Caudate nucleus (tissue), 63 donors: ENCODE measurements at places on chromosomes 11 and 22.
A peak's percentile ranks its signal among the peaks of the same experiment; 100 is the strongest.

DNA sequence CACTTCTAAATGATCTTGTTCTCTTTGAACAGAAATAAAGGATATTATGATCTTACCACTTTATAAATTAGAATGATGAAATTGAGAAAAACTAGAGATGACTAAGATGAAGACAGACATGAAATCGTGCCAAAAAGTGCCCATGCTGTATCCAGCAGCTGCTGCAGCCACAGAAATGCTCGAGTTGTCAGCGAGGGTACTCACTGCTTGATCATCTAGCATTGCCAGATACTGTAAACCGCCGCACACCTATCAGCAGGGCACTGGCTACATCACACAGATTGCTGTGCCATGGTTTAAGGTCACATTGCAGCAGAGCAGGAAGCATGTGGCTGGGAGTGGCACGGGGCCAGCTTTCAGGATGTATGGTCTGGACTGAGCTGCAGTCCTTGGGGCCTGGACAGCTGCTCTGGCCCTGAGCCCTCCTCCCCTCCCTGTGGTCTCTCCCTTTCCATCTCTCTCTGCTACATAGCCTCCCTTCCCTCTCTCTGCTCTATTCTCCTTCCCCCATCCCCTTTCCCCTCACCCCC is 51.0 kb upstream of the SEPTIN5 start:
- no peak for DNase-seq

- DNase-seq, result no peak
Measured at GRCh38 chr11:128214263-128214662, 373.1 kb downstream of the ETS1 start.

GRCh38 chr11:94746721-94747120 is 21.4 kb upstream of the AMOTL1 start:
- DNase-seq, result no peak

DNA sequence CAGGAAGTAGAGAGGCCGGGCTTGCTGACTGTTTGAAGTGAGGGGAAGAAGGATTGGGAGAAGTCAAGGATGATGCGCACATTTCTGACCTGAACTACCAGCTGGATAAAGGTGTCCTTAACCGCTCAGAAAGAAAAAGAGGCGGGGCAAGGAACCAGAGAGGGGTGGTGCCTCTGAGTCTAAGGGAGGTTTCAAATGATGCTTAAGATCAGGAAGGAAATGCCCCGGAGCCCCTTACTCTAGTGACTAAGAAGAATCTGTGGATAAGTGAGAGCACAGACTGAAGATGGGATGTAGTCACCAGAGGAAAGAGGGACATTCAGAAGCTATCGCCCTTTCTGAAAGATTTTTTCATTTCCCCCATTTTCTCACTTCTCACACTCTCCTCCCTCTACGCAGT is 12.7 kb downstream of the DCHS1 start:
- no peak for DNase-seq

- DNase-seq, result no peak
Measured at GRCh38 chr11:65307298-65308229, 7.1 kb upstream of the CDC42EP2 start.

- DNase-seq, result no peak
Measured at GRCh38 chr11:118531597-118532084, 649 bp downstream of the TMEM25 start.

GRCh38 chr22:42313204-42313603 is 42.8 kb upstream of the TCF20 start:
- no peak for DNase-seq

DNA sequence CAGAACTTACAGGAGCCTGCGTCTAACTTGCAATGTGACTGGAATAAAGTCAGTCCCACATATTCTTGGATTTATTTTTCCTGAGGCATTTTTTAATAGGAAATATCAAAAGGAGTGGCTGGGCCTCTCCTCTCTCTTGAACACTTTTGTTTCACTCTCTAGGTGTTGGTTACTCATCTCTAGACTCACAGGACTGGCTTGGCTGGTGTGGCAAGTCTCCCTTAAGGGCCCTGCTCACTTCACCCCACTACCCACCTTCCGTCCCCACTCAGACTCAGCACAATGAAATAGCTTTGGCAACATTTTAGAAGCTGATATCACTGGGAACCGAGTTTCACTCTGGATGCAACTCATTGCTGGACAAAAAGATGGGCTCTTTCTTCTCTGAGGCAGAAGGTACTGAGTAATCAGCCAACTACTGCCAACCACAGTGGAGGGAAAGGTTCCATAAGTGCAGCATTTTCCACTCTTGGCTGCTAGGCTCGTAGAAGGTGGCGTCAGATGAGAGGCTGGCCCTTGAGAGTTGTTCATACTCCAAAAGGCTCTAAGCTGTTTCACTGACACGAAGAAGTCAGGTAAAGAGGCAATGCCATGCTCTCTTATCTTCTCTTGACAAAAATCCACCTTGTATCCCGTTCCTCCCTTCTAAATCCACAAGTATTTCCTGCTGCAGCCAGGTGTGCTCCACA is 390.6 kb downstream of the SOX6 start:
- DNase-seq, result no peak

DNA sequence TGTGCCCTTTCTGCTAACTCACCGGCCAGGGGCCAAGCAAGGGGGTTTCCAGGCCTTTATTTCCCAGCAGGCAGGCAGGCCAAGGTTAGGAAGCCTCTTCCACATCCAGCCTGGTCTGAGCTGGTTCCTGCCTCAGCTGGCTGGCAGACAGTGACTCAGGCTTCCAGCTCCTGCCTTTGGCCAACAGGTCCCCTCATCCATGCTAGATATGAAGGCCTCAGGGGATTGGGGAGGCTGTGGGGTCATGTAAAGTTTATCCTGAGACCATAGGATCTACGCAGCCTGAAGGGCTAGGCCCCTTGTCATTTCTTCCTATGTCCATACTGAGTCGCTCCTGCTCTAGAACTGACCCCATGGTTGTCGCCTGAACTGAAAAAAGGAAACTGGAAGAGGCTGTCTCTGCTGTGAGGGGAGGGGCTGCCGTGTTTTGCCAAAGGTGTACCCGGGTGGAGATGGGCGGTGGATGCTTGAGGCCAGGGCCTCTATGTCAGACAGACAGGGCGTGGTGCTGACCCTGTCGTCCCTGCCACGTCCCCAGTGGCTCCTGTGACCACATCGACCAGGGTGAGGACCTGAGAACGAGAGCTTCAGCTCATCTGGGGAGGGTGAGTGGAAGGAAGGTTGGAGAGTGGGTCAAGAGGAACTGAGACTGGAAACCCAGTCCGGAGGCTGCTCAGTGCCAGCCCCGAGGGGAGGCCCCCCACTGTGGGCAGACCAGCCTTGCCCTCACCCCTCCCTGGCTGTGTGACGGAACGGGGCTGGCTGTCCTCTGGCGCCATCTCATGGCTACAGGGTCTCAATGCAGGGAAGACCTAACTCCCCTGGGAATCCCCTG is 17.0 kb downstream of the P2RY6 start:
- DNase-seq, result peak; percentile 27

GRCh38 chr11:113796663-113797259 is 17.2 kb downstream of the CLDN25 start:
- DNase-seq, result no peak

- DNase-seq, result no peak
Measured at GRCh38 chr11:64224891-64225607, 937 bp downstream of the TRPT1 start.

DNA sequence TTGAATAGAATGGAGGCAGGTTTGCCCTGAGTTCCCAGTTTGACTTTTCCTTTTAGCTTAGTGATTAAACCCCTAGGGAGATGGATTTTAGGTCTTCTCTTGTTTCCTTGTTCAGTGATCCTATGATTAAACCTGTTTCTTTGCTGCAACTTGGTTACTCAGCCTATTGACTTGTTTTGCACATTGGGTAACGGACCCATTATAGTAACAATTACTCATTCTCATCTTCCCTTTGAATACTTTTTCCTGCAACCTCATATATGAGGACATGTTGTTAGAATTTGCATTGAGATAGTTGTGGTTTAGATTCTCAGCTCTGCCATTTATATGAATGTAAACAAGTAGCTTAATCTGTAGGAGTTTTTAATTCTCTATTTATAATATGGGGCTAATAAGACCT is 489.2 kb upstream of the CNTN5 start:
- no peak for DNase-seq

- no peak for DNase-seq
Measured at GRCh38 chr11:95562196-95562921, 227.2 kb downstream of the FAM76B start.

DNA sequence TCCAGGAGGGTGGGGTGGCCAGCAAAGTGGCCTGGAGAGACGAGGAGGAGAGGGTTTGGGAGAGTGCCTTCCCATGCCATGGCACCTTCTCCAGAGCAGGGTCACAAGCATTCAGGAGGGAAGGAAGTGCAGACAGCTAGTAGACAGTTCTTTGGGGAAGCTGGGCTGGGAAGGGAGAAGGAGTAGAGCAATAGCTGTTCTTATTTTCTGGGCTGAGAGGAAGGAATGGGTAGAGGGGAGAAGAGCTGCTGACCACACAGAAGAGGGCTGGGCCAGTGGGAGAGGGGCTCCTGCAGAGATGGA is 14.8 kb upstream of the PICK1 start:
- no peak for DNase-seq

GRCh38 chr22:48222742-48223487 is 1460.5 kb downstream of the TBC1D22A start:
- no peak for DNase-seq

GRCh38 chr11:23620617-23621016 is 760.3 kb upstream of the CCDC179 start:
- no peak for DNase-seq

DNA sequence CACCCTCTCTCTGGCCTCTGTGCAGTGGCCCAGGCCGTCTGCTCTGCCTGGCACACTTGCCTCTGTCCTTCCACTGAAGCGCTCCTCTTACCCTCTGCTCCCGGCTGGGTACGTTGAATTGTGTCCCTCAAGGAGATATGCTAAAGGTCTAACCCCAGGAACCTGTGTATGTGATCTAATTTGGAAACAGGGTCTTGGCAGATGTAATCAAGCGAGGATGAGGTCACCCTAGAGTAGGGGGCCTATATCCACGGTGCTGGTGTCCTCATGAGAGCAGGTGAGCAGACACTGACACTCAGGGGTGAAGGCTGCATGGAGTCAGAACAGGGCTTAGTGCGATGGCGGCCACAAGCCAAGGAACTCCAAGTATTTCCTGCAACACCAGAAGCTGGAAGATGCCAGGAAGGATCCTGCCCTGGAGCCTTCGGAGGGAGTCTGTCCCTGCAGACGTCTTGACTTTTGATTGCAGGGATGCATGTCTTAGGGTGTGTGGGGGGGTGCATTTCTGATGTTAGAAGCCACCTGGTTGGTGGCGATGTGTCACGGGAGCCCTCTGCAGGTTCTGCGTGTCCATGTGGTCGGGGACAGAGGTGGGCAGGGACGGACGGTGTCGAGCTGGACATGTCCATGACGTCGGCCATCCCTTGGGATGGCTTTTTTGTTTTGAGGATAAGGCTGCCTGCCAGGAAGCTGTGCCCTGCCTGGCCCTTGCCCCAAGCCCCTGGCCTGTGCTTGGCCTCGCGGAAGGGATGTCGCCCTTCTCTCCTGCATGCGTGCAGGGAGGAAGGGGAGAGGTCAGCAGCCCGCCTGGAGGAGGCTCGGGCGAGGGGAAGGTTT is 68.6 kb downstream of the LRP5 start:
- no peak for DNase-seq

DNA sequence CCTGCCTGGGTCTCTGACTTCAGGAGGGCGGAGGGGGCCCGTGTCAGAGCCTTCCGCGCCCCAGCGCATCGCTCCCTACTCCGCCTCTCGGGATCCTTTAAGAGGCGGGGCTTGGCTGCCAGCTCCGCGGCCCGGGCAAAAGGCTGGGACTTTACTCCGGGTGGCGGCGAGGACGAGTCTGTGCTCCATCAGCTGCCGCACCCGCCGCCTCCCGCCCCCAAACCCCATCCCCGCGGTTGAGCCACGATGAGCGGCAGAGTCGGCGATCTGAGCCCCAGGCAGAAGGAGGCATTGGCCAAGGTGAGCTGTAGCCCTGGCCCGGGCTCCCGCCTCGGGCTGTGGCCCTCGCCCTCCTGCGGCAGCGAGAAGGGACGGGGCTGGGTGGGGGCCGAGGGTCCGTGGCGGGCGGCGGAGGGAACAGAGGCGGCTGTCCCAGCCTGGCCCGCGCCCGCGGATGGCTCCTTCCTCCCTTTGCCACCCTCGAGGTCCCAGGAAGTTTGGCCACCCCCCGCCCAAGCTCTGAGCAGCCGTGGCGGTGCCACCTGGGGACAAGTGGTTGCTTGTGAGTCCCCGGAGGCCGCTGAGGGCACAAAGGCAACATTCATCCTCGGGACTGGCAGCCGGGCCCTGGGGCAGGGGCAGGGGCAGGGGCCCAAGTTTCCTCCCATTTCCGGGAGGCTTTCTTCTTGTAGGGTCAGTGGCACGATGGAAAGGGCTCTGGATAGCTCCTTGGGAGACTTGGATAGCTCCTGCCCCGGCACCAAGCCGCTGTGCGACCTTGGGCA is at the start of gene SEC14L2:
Gene SEC14L2 (plus strand): TSS at position 148 of the 785 bp plus-strand sequence. CDS start 99 bp downstream, at position 247.
- DNase-seq, result peak; percentile 76

DNA sequence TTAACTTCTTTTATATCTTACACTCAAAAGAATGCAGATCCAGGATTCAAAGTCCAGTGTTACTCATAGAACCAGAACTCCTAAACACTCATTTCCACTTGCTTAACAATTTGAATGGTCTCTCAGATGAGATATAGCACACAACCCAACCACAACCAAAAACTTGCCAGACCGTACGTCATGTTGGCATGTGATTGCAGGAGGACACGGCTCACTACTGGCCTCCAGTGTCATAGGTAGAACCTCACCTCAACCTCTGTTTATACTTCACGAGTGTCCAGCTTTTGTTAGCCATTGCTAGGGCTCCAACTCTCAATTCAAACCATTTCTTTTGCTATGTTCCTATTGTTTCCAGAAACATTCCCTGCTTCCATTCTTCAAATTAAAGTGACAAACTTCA is 58.5 kb upstream of the PDGFD start:
- DNase-seq, result no peak

DNA sequence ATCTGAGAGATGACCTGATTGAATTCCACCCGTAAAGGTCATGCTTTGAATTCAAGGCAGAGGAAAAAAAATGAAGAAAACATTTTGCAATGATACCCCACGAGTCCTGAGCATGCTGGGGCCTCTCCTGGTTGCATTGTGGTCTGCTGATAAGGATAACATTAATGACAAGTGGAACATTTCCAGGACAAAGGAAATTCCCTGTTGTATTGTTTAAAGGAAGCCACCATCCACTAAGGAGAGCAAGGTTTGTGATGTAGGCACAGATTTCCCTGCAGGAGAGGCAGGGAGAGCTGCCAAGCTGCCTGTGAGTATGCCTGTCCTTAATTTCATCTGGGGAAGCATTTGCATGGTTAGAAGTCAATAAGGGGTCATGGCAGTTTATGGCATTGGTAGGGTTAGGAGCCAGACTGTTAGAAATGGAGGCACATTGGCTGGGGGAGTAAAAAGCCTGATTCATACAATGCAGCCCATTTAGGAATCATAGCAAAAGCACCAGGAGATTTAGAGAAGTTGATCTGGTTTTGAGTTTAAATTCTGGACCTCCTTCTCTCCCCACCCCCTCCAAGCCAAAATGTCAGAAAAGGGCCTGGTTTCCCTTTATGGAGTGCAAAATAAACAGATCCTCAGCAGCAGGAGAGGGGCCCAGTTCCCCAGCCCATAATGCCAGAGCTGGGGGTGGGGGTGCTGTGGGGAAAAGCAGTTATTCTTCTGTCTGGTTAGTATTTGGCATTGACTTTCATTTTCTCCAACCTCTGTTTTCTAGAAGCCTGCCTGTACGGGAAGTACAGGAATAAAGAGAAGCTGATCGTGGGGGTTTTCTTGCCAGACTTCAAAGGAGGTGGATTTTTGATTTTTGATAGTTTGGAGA is 22.1 kb downstream of the FLI1 start:
- no peak for DNase-seq
